ENCODE measurements at places on chromosomes 16 and 17. TPM values are rescaled to one million over a fixed set of nuclear protein-coding genes. Genes with fewer than 3 reads are reported as not detected.
A peak's percentile ranks its signal among the peaks of the same experiment; 100 is the strongest.

GRCh38 chr17:79592641-79593040, 18.2 kb downstream of the RBFOX3 start:
- H3K4me1 ChIP-seq, result peaks cover 6% of the 10 kb centered on the region
- H3K4me3 ChIP-seq, result no peak overlapping the region
- DNase-seq, result no peak

DNA sequence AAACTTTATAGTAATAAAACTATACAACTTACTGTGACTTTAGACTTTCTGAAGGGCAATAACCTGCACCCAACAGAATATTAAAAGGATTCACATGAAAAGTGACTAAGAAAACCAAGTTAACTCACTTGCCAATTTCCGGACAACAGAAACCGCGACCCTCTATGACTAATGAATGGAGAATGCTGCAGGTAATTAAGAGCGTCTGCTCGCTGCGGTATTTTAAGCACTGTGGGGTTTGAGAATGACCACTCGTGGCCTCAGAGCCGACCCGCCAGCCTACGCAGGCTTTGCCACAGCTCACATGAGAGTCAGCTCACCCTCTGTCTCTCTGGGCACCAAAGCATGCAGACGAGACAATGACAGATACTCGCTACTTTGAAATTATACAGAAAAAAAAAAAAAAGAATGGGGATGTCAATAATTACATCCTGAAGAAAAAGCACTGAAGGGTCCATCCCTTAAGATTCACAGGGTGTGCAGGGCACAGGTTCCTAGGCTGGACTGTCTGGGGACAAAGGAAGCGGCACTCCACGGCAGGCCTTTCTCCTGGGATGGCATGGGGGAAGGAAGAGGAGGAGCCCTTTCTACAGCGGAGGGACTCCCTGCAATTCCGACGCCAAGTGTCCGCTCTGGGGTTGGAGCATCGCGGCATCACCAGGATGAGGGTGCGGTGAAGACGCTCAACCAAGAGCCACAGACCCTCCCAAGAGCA, 35.0 kb downstream of the ZCCHC14 start:
- H3K36me3 ChIP-seq, result peaks cover 3% of the 10 kb centered on the region
- H3K4me1 ChIP-seq, result no peaks in the 10 kb centered on the region
- no peaks in the 10 kb centered on the region for H3K27me3 ChIP-seq

DNA sequence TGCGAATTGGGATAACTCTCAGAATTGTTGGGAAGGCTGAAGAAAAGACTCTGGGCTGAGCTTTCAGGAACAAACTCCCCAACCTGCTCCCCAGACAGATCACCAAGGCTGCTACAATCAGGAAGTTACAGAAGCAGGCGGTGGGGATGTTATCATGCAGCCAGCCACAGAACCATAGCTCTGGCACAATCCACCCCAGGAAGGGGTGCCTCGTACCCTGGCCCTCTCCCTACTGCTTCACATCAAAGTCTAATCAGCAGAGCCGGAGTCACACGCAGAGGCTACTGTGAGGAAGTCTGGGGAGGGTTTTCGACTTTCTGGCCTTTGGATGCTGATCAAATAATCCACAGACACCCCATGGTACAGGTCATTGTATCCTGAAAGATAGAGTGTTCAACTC, 86.8 kb downstream of the NTN1 start:
- H3K4me3 ChIP-seq, result no peak overlapping the region
- H3K4me1 ChIP-seq, result no peaks in the 10 kb centered on the region
- no peak for DNase-seq
- peaks cover 5% of the 10 kb centered on the region for H3K27me3 ChIP-seq
- H3K36me3 ChIP-seq, result no peaks in the 10 kb centered on the region
- H3K27ac ChIP-seq, result no peak overlapping the region

DNA sequence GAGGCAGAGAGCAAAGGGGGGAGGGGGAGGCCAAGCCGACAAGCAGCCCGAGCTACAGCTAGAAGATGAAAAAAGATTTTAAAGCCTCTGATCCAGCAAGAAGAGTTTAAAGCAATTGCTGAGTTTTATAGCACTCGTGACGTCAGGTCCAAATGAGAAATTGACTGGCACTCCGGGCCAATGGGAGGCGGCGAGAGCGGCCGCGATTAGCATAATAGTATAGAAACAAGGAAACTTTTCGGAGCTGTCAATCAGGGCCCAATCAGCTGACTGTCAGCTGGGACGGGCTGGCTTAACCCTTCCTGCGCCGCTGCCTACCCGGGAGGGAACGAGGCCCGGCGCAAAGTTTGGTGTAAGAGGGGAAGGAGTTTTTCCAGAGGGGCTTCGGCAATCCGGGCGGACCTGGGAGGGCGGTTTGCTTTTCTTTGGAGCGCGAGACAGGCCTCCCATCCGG, at the start of gene MAF:
Gene MAF (minus strand): TSS at position 100 of the 454 bp plus-strand sequence. CDS start 835 bp downstream, outside the sequence.
- H3K36me3 ChIP-seq, result no peaks in the 10 kb centered on the region
- no peaks in the 10 kb centered on the region for H3K27me3 ChIP-seq
- DNase-seq, result peak; percentile 99
- H3K4me3 ChIP-seq, result peak within 1 kb of the TSS; percentile 87
- peak within 1 kb of the TSS; percentile 88 for H3K27ac ChIP-seq

DNA sequence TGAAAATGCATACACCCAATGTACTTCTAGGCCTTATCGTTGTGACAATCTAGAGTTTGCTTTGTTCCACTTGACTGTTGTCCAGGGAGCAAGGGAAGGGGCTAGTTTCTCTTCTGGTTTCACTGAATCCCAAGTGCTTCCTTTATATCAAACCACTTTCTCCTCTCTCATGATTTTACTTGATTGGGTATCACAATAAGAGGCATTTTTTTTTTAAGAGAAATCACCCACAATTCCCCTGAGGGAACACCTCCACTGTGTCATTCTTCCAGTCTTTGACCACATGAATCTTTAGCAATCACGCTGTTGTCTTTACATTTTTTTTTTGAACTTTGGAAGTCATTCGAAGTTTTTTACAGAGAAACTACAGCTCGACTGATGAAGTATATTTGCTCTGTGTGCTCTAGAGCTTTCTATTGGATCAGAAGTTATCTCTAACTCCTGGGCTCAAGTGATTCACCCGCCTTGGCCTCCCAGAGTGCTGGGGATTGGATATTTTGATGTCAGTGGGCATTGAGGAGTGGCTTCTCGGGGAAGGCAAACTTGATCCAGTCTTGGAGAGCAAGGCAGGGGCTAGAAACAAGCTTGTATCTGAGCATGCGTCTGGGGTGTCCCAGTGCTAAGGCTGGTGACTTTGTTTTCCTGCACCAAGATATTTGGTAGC, 3.0 kb downstream of the CDH1 start:
- H3K36me3 ChIP-seq, result no peaks in the 10 kb centered on the region
- no peak overlapping the region for H3K4me3 ChIP-seq
- DNase-seq, result no peak
- H3K27me3 ChIP-seq, result no peaks in the 10 kb centered on the region

GRCh38 chr16:56614549-56614991, 6.2 kb downstream of the MT2A start:
- no peaks in the 10 kb centered on the region for H3K36me3 ChIP-seq
- H3K27me3 ChIP-seq, result no peaks in the 10 kb centered on the region
- DNase-seq, result no peak
- H3K27ac ChIP-seq, result no peak overlapping the region
- peaks cover 7% of the 10 kb centered on the region for H3K4me1 ChIP-seq
- no peak overlapping the region for H3K4me3 ChIP-seq

Gene RBFOX1
- total RNA-seq, result 0.55 TPM

Gene ZACN
- 0.25 TPM for total RNA-seq

Gene PDPR
- 28.2 TPM for total RNA-seq

Measured in lung (tissue), 17 donors.